Thoracic aorta endothelial cell (primary cell): ENCODE measurements at places on chromosomes 5 and 9. TPM values are rescaled to one million over a fixed set of nuclear protein-coding genes. Genes with fewer than 3 reads are reported as not detected.

Gene CDK5RAP2
- total RNA-seq, result 35.3 and 35.5 TPM in 2 replicates

Gene GLRA1
- not detected in 2 replicates for total RNA-seq

Gene FBP1
- total RNA-seq, result 1.6 and 13.2 TPM in 2 replicates

Gene PCDHGB6
- 2.9 and 3.3 TPM in 2 replicates for total RNA-seq

Gene MARCHF3
- 61.0 and 81.3 TPM in 2 replicates for total RNA-seq
